ENCODE measurements at places on chromosomes 7 and 10.

DNA sequence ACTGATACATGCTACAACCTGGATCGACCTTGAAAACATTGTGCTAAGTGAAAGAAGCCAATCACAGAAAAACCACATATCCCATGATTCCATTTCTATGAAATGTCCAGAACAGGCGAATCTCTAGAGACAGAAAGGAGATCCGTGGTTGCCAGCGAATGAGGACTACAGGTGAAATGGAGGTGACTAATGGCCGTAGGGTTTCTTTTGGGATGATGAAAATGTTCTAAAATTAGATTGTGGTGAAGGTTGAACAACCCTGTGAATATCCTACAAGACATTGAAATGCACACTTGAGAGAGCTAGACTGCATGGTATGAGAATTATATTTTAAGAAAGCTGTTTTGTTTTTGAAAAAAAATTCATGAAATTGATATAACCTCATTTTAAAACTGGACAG is 188.5 kb upstream of the PLXNA4 start:
- no peak for DNase-seq

DNA sequence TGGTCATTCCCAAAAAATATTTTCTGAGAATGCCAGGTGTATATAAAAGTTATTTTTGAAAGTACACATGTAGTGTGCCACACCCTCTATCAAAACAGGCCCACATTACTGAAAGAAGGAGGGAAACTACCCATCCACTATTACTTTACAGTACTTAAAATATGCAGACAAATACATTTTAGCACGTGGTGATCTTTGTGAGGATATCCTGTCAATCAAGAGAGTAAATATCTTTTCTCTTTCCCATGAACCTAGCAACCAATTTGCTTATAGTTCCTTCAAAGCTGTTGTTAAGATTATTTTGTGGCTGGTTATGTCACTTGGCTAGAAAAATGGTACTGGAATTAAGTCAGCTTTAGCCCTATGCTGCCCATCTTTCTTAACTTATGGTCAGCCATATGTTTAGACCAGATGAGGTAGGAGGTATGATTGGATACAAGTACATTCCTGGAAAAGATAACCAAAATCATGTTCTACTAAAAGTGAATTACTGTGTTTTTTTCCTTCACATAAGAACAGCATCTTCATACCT is 70.1 kb downstream of the AUTS2 start:
- no peak for DNase-seq

DNA sequence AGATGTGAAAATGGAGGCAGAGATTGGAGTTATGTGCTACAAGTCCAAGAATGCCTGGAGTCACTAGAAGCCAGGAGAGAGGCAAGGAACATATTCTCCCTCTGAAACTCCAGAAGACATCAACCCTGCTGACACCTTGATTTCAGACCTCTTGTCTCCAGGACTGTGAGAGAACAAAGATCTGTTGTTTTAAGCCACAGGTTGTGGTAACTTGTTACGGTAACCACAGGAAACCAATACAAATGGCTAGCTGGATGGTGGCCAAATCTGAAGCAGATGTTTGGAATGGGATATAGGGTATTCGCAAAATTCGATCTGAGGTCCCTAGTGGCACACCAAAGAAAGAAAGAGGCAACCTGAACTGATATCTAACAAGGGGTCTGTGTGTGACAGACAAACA is 129.0 kb downstream of the HERPUD2 start:
- DNase-seq: no peak

- DNase-seq: no peak
Measured at GRCh38 chr7:135321556-135321955, 87.9 kb downstream of the STRA8 start.
